Prostate gland (tissue), 2 donors: ENCODE measurements at places on chromosomes 5 and 9. TPM values are rescaled to one million over a fixed set of nuclear protein-coding genes. Genes with fewer than 3 reads are reported as not detected.

Gene CDKN2A
- 4.5 TPM for total RNA-seq

Gene LAMC3
- total RNA-seq, result 0.55 TPM

Gene ACOT12
- 1.0 TPM for total RNA-seq

Gene ISL1
- total RNA-seq, result 15.2 TPM

Gene CDH12
- total RNA-seq, result 0.14 TPM

Gene ALDH1A1
- total RNA-seq, result 16.8 TPM

Gene MAP1B
- total RNA-seq, result 99.6 TPM

Gene ROPN1L
- total RNA-seq, result not detected

Gene DPP7
- 147 TPM for total RNA-seq

Gene CTNNA1
- 210 TPM for total RNA-seq

Gene SAXO1
- 0.36 TPM for total RNA-seq

Gene FREM1
- 2.6 TPM for total RNA-seq

Gene PIP5KL1
- 3.1 TPM for total RNA-seq

Gene MRPS2
- total RNA-seq, result 55.6 TPM

GRCh38 chr9:18707489-18708205, 233.7 kb downstream of the ADAMTSL1 start:
- no peak for DNase-seq

DNA sequence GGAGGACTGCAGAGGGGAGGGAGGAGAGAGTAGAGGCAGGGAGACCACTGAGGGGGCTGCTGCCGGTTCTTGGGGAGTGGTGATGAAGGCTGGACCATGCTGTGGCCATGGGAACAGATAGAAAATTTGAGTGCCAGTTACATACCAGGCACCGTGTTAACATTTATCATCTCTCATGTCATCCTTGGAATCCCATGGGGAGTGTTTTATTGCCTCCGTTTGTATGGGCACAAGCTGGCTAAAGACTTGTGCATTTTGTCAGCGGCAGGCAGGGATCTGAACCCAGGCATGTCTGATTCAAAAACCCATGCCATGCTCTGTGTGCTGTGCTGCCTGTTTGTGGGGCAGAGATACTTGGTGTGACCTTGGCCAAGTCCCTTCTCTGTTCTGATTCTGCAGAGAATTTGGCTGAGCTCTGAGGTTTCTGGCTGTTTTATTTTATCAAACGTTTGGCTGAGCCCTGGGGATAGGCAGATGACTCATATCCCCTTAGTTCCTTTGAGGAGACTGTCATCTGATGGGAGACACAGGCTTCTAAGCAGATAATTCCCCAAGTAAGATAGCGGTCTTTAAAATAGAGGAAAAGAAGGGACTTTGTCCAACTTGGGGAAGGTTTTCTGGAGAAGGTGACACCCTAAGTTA, 22.2 kb downstream of the COL27A1 start:
- no peak for DNase-seq

- DNase-seq, result no peak
These were observed 87.6 kb downstream of the ADRB2 start for GRCh38 chr5:148913985-148914431.

DNA sequence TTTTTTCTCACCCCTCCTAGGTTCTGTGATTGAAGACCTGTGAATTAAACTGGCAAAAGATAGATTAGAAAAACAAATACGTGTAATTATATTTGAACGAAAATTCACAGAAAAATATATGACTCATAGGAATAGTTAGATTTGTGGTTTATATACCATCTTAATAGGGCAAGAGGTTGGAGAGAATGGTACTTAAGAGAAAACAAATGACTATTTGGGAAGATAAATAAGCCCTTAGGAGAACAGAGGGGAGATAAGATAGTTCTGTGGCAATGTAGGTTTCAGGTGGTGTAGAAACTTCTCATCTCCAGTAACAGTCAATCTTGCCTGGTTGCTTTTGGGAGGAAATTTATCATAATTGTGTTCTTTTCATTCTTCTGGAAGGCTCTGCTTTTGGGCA, 122.0 kb downstream of the PRDM9 start:
- no peak for DNase-seq

DNA sequence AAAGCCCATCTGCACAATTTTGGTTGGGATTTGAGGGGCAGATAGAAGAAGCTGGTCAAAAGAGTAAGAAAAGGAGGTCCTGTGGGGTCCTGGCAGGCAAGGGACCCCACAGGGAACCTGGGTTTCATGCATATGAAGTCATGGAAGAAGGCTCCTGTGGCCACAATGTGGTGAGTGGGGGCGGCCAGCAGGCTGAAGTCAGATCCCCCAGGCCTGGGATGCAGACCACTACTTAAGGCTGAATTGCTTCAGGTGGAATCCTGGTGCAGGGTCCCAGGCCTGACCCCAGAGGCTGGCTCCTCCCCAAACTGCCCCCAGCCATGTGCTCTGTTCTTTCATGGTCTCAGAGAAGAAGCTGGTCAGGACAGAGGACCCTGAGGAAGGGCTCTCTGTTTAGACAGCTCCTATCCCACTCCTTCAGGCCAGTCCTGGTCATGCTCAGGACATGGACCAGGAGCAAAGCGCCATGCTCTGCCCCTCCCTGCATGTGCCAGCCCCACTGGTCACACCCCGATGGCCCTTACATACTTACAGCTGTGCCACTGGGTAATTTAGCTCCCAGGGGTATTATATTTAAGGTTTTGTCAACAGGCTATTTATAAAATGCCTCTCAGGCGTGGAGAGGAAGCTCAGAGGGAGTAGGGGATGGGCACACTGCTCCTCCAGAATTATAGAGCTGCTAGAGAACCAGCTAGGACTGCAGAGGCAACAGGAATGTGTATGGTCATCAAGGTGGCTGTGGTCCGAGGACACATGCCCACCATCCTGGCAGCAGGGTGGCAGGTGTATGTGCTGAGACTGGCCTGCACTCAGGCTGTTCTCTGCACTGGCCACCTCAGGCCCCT, 33.4 kb downstream of the C5orf15 start:
- no peak for DNase-seq

- no peak for DNase-seq
These were observed 1.6 kb downstream of the HINT1 start for GRCh38 chr5:131163276-131164119.

GRCh38 chr5:4990462-4990861, 149.7 kb upstream of the ADAMTS16 start:
- DNase-seq, result no peak

- DNase-seq, result no peak
These were observed 1453.3 kb downstream of the MAT2B start for GRCh38 chr5:164958688-164959087.

GRCh38 chr9:122403381-122404000, 32.7 kb downstream of the PTGS1 start:
- no peak for DNase-seq

DNA sequence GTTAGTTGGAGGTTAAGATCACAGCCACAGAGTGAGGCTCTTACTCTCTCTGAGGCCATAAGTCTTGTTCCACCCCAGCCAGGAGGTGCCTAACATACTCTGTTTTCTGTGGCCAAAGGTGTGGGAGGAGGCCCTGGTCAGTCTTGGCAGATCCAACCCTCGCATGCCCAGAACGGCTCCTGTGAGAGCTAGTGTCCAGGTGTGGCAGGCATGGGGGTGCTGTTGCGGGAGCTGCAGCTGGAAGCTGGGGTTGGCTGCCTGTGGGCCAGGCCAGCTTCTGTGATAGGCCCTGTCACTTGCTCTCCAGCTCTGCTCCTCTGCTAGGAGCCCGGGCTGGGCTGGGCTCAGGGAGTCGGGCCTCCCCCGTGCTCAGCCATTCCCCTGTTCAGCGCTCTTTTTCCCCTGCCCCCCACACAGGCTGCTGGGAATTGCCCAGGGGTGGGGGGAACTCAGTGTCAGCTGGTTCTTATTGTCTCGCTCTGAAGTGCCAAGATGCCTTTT, 31.6 kb downstream of the IER5L start:
- no peak for DNase-seq

GRCh38 chr5:135304352-135305221, 94.4 kb downstream of the MACROH2A1 start:
- no peak for DNase-seq

DNA sequence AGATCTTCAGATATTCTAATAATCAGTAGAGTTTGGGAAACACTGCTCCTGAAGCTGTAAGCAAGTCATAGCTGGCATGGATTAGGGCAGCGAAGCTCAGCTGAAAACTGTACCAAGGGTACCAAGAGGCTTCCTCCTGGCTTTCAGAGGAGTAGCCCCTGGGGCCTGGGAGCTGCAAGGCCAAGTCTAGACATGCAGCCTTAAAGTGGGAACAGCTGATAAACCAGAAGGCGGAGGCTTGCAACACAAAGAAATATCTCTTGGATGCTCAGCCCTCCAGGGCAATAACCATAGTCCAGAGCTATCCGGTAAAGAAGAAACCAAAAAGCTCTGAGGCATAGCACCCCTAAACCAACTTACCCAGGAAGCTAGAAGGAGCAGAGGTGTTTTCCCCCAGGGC, 51.5 kb downstream of the MRPS30 start:
- DNase-seq, result no peak

- no peak for DNase-seq
These were observed 11.2 kb downstream of the C1QTNF2 start for GRCh38 chr5:160359242-160359641.

DNA sequence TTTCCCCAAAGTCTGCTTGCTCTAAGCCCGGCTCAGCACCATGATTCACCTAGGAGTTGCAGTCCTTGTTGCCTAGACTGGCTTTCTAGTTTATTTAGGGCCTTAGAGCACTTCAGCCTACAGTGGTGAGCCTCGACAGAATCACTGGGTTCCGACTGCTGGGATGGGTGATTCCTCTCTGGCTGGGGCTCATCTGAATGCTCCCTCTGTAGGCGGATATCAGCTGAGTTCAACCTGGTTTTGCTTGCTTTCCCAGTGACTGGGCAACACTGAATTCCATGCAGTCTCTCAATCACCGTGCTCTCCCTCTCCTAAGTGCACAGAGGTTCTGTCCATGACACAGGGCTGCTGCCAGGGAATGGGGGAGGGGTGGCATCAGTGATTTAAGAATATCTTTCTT, 54.1 kb downstream of the OSMR start:
- DNase-seq, result no peak

DNA sequence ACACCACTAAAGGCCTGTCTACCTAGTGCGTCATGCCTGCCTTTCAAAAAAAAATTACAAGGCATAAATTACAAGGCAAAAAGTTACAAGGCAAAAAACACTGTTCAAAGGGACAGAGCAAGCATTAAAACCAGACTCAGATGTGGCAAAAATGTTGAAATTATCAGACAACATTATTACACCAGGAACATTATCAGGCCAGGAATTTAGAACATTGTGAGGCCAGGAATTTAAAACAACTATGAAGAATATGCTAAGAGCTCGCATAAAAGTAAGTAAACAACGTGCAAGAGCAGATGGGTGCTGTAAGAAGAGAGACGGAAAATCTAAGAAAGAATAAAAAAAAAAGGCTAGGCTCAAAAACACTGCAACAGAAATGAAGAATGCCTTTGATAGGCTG, 18.2 kb upstream of the MLANA start:
- DNase-seq, result no peak

GRCh38 chr9:3777137-3777536, 251.3 kb upstream of the RFX3 start:
- DNase-seq, result no peak

GRCh38 chr5:169296419-169297143, 4.4 kb downstream of the SLIT3 start:
- no peak for DNase-seq

GRCh38 chr9:79129865-79130480, 441.8 kb upstream of the TLE4 start:
- DNase-seq, result peak; percentile 61

- DNase-seq, result peak; percentile 5
These were observed 64.5 kb downstream of the TUSC1 start for GRCh38 chr9:25613709-25614108.

DNA sequence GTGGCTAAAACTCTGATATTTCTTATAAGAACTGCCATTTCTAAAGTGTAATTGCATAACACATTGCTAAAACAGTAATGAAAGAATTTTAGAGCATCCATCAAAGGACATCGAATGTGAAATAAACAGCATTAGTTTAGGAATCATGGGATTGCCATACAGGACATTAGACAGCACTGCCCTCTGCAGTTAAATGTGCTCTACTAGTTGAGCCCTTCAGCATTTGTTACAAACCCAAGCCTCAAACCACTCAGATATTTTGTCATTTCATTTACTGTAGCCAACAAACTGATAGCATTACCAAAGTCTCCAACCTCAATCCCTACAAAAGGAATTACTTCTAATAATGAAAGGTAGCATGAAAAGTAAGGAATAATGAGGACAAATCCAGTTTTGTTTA, 116.8 kb upstream of the COX7C start:
- DNase-seq, result no peak

- DNase-seq, result no peak
These were observed 20.8 kb downstream of the ANKRD55 start for GRCh38 chr5:56212130-56212879.
